ENCODE measurements at places on chromosomes 3 and 15. TPM values are rescaled to one million over a fixed set of nuclear protein-coding genes. Genes with fewer than 3 reads are reported as not detected.
A peak's percentile ranks its signal among the peaks of the same experiment; 100 is the strongest.

DNA sequence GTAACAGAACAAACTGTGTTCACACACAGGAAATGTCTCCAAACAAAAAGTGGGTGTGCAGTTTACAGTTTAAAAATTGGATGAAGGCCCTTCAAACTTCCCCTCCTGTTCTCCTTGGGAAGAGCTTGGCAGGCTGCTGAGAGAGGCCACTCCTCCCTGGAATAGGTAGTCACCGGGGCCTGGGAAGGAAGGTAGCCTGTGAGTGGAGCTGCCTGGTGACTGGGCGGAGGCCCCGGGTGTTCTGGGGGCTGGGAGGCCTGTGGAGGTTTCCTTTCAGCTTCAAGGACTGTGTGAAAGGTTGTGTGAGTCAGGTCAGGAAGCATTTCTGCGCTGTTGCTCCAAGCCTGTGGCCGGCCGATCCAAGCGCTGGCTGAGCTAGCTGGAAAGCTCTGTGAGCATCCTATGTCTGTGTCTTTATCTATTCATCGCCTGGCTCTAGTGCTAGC lies 14.1 kb downstream of the SLCO3A1 start:
- H3K27me3 ChIP-seq: peaks cover 1% of the 10 kb centered on the region
- H3K4me1 ChIP-seq: no peaks in the 10 kb centered on the region
- H3K36me3 ChIP-seq: no peaks in the 10 kb centered on the region
- no peak for DNase-seq

- H3K27me3 ChIP-seq: no peaks in the 10 kb centered on the region
- H3K4me3 ChIP-seq: no peak overlapping the region
- DNase-seq: no peak
- H3K4me1 ChIP-seq: no peaks in the 10 kb centered on the region
- H3K36me3 ChIP-seq: no peaks in the 10 kb centered on the region
These were observed 76.0 kb downstream of the GOLGA8G start for GRCh38 chr15:28456476-28457395.

DNA sequence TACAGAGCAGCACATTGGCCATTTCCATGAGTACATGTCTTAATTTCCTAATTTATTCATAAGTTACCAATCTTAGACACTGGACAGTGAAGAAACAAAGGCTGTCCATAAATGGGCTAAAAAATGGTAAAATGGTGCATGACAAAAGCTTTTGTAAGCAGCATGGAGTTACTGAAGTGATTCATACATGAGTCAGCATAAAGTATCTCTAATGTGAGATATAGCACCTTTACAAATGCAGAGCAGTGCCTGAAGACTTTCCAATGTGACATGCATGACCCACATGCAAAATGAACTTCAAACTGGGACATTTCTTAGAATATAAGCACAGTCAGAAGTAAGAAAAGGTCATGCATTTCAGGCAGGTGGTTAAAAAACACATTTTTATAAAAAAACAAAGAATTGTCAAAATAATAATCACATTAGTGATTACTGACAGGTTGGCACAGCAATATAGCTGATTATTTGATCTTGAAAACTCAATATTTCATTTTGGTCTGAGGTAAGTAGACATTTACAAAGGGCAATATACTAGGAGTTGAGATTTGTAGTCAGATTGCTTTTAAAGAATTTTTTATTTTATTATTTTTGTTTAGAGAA lies 299.3 kb downstream of the PLCL2 start:
- H3K4me1 ChIP-seq: no peaks in the 10 kb centered on the region
- peaks cover 5% of the 10 kb centered on the region for H3K36me3 ChIP-seq
- H3K4me3 ChIP-seq: no peak overlapping the region
- no peaks in the 10 kb centered on the region for H3K27me3 ChIP-seq

GRCh38 chr3:182294696-182295095 lies 498.6 kb upstream of the ATP11B start:
- no peak overlapping the region for H3K4me3 ChIP-seq
- H3K36me3 ChIP-seq: no peaks in the 10 kb centered on the region

DNA sequence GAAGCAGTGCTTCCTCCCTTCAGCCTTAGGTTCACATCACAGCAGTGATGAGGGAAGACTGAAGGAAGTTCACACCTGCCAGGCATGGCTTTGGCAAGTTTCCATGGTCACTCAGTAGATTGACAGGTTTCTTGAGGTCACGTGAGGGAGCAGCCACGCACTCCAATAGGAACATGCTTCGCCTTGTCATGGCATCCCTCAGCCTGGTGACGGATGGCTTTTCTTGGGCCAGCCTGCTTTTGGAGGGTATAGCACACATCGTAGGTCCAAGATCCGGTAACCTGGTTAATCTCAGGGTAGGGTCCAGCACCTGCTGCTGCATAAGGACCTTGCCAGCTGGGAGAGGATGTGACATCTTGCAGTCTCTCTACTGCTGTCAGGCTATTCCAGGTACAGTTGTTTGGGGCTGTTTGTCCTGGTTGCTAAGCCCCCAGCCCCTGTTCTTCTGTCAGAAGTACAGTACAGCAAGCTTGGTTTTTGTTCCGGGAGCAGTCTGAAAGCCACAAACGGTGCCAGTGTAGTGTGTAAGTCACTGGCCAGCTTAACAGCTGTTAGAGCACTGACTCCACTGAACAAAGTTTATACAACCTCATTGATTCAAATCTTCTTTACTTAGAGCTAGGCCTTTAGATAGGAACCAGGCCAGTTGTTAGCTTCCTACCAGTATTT lies 42.3 kb downstream of the PSMD6 start:
- H3K36me3 ChIP-seq: peaks cover 18% of the 10 kb centered on the region
- H3K27me3 ChIP-seq: no peaks in the 10 kb centered on the region
- no peak overlapping the region for H3K4me3 ChIP-seq

The IL17RB gene
- total RNA-seq: 130 TPM

The SLC9C1 gene
- total RNA-seq: not detected

The ABI3BP gene
- not detected for total RNA-seq

DNA sequence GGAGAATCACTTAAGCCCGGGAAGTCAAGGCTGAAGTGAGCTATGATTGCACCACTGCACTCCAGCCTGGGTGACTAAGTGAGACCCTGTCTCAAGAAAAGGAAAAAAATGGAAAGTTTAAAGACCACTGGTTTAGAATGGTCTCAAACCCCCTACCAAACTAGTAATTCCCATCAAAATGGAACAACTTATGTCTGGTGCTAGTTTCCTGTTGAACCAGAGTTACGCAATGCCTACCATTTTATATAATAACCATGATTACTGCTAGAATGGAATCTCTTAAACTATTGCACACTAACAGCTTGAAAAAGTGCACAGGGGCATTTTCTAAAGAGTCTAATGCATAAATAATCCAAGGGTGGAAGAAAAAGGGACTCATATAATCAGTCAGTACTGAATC lies 43.6 kb downstream of the DMXL2 start:
- H3K36me3 ChIP-seq: no peaks in the 10 kb centered on the region
- H3K4me1 ChIP-seq: no peaks in the 10 kb centered on the region
- H3K4me3 ChIP-seq: no peak overlapping the region
- H3K27me3 ChIP-seq: no peaks in the 10 kb centered on the region
- H3K27ac ChIP-seq: no peak overlapping the region

DNA sequence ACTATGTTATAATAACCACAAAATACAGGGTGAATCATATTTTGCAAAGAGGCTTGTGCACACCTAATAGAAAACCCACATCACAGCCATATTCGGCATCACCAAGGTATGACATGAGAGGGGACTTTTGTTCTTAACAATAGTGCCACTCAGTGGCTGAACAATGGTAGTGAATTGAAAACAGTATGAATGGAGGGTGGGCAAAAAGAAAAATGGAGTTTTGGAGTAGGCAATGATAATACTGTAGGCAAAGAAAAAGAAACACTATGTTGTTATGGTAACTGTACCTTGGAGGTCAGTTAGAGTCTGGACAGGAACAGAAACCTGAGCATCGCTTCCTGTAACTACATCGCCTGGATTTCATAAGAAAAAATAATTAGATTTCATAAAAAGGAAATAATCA lies 348.6 kb downstream of the PLCL2 start:
- no peak overlapping the region for H3K4me3 ChIP-seq
- peaks cover 26% of the 10 kb centered on the region for H3K4me1 ChIP-seq
- peak; percentile 66 for DNase-seq
- H3K36me3 ChIP-seq: no peaks in the 10 kb centered on the region
- H3K27me3 ChIP-seq: no peaks in the 10 kb centered on the region

DNA sequence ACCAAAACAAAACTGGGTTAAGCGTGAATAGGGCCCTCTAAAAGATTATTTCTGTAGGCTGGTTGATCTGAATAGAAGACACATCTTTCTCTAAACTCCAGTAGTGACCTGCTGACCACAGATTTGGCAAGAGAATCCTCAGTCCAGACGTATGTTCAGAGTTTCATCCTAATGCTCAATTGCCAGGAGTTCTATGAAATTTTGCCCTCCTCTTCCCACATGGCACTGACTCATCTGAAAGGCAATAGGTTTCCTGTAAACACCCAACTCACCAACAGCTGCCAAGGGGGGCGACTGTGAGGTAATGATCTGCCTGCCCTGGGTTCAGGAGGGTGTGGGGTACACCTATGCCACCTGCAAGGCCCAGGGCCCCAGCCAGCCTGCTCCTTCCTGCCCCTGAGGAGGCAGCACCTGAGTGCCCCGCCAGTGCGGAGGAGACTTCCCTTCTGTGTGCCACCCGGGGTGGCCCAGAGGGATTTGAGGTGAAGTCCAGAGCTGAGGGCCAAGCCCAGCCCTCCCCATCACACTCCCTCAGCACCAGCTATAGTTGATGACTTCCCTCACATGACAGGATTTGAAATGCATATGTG lies 8.4 kb upstream of the PLA2G4D start:
- no peak overlapping the region for H3K4me3 ChIP-seq
- H3K36me3 ChIP-seq: no peaks in the 10 kb centered on the region
- DNase-seq: no peak
- peaks cover 39% of the 10 kb centered on the region for H3K4me1 ChIP-seq
- no peak overlapping the region for H3K27ac ChIP-seq

The CEMIP gene
- 1.9 TPM for total RNA-seq

DNA sequence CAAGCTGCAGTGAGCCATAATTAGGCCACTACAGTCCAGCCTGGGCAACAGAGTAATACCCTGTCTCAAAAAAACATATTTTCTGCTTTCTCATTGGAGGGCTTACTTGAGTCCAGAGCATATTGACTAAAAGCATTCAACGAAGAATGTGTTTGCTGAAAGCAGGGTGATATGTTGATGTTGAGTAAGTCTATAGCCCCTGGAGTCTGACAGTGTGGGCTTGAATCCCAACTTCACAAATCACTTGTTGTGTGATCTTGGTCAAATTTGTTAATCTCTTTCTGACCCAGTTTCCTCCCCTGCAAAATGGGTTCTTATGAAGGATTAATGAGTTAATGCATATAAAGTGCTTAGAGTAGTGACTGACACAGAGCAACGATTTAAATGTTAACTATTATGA lies 403.9 kb downstream of the MECOM start:
- DNase-seq: no peak
- H3K4me3 ChIP-seq: no peak overlapping the region
- no peak overlapping the region for H3K27ac ChIP-seq
- no peaks in the 10 kb centered on the region for H3K27me3 ChIP-seq
- no peaks in the 10 kb centered on the region for H3K4me1 ChIP-seq

DNA sequence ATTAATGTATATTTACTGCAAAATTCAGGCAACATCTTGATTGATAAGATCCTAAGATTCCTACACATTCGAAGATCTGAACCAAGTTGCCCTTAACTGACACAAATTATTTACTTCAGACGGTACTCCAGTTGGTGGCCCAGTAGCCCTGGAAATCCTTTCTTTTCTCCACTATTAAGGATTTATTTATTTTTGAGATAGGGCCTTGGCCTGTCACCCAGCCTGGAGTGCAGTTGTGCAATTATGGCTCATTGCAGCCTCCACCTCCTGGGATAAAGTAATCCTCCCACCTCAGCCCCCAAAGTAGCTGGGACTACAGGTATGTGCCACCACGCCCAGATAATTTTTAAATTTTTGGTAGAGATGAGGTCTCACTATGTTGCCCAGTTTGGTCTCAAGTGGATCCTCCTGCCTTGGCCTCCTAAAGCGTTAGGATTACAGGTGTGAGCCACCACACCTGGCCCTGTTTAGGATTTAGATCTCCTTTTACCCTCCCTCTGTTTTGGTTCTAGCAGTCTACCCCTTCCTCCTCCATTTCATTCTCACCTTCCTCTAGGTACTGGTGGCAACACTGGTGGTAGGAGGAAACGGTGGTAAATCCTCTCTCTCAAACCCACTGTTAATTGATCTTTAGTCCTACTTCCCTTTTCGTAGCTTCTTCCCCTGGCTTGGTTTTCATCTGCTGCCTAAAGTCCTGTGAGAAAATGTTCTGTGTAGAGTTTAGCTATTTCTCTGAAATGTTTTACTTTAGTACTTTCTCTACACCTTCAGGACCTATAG lies 12.7 kb upstream of the ZNF609 start:
- H3K27ac ChIP-seq: no peak overlapping the region
- no peak overlapping the region for H3K4me3 ChIP-seq
- no peak for DNase-seq
- no peaks in the 10 kb centered on the region for H3K27me3 ChIP-seq
- H3K36me3 ChIP-seq: peaks cover 21% of the 10 kb centered on the region

GRCh38 chr3:190718671-190719070 lies 143.8 kb downstream of the GMNC start:
- H3K4me3 ChIP-seq: no peak overlapping the region
- H3K27me3 ChIP-seq: no peaks in the 10 kb centered on the region
- DNase-seq: no peak
- H3K27ac ChIP-seq: no peak overlapping the region
- no peaks in the 10 kb centered on the region for H3K36me3 ChIP-seq

The GOLGA8S gene
- not detected for total RNA-seq

The TP63 gene
- total RNA-seq: not detected

The PDCD6IP gene
- total RNA-seq: 116 TPM

GRCh38 chr15:99578809-99579208 lies 13.0 kb downstream of the MEF2A start:
- H3K27ac ChIP-seq: no peak overlapping the region
- peaks cover 9% of the 10 kb centered on the region for H3K4me1 ChIP-seq
- H3K27me3 ChIP-seq: no peaks in the 10 kb centered on the region
- no peak overlapping the region for H3K4me3 ChIP-seq
- H3K36me3 ChIP-seq: no peaks in the 10 kb centered on the region
- DNase-seq: no peak

The PSMD2 gene
- 200 TPM for total RNA-seq

DNA sequence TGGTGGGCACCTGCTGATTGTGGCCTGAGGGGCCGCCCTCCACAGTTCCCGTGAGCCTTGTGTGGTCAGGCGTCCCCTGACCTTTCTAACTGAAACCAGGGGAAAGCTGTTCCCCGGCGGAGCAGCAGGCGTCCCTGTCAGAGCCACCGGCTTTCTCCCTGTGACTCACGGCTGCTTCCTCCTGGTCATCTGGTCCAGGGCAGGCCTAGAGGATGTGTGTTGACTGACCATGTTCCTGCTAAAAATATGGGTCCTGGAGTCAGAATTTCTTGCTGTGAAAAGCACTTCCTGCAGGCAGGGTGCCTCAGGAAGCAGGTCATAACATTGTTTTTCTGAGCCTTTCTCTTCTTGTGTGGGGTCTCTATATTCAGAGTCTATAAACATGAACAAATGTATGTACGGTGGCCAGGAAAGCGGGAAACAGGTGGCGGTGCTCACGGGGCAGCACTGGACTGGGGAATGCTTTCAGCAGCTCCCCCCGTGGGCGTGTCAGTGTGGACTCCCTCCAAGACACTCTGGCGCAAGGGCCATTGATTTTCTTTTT lies 38.4 kb upstream of the CGNL1 start:
- peaks cover 32% of the 10 kb centered on the region for H3K4me1 ChIP-seq
- peak; percentile 58 for DNase-seq
- no peak overlapping the region for H3K4me3 ChIP-seq
- peaks cover 3% of the 10 kb centered on the region for H3K27me3 ChIP-seq
- H3K27ac ChIP-seq: no peak overlapping the region

The SNX1 gene
- 58.2 TPM for total RNA-seq

Measured in HepG2 (cell line).